Anterior cingulate cortex (tissue), 58 donors: ENCODE measurements at places on chromosomes 16 and 17.
A peak's percentile ranks its signal among the peaks of the same experiment; 100 is the strongest.

GRCh38 chr17:78555746-78556401 is 21.3 kb downstream of the DNAH17 start:
- no peak for DNase-seq

GRCh38 chr17:67891481-67892119 is 66.3 kb downstream of the BPTF start:
- peak; percentile 20 for DNase-seq

DNA sequence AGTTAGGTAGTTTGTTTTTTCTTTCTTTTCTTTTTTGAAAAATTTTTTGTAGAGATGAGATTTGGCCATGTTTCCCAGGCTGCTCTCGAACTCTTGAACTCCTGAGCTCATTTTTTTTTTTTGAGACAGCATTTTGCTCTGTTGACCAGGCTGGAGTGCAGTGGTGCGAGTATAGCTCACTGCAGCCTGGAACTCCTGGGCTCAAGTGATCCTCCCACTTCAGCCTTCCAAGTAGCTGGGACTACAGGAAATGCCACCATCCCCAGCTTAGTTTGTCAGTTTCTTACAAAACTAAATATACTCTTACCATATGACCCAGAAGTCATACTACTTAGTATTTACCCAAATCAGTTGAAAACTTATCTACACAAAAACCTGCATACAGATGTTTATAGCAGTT is 14.4 kb upstream of the FBXO47 start:
- DNase-seq: no peak

- DNase-seq: peak; percentile 50
These were observed 17.9 kb downstream of the LIG3 start for GRCh38 chr17:34998205-34998604.

GRCh38 chr17:43814026-43814425 is 18.9 kb downstream of the MPP3 start:
- DNase-seq: no peak

DNA sequence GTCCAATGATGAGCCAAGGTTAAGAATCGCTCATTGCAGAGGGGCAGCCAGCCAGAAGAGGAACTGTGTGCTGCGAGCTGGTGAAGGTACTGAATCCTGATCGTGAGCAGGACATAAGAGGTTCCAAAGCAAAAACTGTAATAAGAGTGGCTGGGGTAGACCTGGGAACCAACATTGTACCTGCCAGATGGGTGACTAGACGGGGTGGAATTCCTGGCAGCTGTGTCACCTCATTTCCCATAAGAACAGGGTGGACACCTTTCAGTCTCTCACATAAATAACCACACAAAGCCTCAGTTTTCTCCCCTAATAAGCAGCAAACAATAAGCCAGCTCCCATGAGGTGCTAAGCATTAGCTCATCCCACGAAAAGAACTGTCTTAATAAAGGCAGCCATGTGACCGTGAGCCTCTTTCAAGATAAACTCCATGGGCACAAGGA is 290.3 kb downstream of the SOX9 start:
- DNase-seq: no peak

DNA sequence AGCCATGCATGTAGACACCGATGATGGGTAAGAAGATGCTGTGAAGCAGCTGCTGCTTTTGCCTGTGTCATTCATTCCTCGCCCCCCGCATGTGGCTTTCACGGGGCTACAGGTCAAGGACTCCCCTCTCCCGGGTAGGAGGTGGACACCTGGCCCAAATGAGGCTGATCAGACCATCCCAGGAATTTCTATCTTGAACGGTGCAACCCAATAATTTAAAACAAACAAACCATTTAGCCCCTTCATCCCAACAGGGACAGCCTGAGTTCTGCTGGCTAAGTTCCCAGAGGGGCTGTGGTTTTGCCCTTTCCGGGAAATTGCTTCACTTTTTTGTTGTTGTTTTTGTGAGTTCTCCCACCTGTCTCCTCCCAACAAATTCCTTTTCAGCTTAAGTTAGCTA is 137.7 kb upstream of the CDH5 start:
- no peak for DNase-seq

GRCh38 chr16:28162326-28162877 is 49.4 kb downstream of the XPO6 start:
- DNase-seq: no peak

GRCh38 chr16:85571813-85572619 is 41.1 kb upstream of the GSE1 start:
- no peak for DNase-seq

DNA sequence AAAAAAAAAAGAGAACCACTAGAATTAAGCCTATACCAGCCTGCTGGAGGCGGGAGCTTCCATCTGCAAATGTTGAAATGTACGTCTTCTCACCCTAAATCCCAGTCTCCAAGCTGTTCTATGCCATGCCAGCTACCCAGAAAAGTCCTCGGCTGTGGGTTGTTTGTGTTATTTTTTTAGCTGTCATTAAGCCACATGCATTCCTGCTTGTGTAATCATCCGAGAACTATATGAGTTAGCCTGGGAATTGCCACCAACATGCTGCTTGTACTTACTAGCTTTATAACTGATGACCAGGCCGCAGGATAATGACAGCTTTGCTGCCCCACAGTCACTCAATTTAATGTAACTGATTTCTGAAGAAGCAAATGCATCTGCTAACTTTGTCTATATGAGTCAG is 313.9 kb upstream of the SALL1 start:
- no peak for DNase-seq

- no peak for DNase-seq
These were observed 338.7 kb downstream of the GRIN2A start for GRCh38 chr16:9843424-9844018.

DNA sequence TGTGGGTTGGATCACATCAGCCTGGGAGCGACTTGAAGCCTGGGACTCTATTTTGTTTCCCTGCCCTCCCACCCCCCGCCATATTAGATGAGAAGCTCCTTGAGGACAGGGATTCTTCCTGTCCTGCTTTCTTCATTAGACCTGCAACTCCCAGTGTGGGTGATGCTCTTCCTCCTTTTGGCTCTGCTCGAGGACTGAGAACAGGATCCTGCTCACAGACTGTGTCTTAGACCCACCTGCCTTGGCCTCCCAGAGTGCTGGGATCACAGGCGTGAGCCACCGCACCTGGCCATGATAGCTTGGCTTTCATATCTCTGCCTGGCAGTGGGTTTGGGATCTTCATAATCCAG is 21.5 kb upstream of the TNS4 start:
- DNase-seq: no peak

DNA sequence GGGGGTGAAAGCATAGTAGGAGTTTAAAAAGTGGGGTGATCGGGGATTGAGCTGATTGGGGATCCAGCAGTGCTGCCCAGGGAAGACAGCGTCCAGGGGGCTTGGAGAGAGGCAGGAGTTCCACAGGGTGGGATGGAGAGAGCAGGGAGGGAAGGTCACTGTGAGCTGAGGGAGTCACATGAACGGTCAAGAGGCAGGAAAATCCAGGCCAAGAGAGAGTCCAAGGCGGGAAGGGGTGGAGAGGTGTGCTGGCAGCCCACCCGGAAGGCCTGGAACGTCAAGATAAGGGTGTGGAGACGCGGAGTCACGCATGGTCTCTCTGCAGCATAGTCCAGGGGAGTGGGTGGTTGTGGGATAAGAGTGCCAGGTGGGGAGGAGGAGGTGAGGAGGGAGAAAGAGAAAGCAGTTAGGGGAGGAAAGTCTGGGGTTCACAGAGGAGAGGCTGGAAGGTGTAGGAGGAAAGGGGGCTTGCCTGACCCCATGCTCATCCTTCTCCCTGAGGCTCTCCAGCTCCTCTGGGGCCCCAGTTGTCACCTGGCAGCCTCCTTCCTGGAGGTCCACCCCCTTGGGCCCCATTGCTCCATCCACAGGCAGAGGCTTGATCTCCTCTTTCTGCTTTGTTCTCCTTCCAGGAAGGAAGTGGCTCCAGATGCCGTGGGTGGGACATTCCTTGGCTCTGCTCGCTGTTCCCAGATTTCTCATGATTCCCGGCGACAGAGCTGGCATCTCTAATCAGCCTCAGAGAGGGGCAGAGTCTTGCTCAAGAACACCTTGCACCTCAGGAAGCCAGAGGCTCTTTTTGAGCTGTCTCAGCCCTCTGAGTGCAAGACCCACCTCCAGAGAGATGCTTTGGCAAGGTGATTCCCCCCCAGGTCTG is 28.7 kb downstream of the CCR7 start:
- DNase-seq: no peak

DNA sequence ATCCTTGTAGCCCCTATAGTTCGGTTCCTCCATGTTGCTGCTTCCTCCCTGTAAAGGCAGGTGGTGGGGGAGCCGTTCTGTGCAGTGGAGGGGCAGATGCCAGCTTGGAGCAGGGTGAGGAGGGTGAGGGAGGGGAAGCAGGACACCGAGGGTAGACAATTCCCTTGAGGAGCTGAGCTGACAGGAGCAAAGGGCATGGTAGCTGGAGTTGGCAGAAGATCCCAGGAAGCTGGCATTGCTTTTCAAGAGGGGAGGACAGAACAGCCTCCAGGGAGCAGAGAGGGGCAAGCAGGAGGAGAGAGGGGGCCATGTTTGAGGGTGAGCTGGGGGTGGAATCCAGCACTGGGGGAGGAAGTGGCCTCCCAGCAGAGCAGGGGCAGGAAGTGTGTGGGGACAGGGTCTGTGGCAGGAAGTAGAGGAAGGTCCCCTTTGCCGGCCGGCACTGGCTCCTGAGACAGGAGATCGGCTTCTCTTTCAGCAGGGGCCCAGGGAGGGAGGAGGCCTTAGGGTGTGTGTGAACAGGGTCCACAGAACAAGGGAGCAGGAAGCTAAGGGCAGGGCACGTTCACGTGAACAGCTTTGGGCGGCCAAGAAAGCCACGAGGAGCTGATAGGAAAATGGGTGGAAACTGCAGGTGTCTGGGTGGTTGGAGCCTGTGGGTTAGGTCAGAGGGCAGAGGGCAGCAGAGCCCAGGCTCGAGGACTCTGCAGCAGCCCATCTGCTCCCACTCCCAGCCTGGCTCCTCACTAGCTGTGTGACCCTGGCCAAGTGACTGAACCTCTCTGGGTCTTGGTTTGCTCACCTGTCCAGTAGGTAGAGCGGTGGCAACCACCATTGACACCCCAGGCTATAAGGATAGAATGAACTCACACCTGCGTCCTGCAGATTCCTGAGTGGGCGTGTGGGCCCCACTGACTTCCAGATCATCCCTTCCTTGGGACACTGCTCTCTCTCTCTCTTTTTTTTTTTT is 17.5 kb upstream of the SPNS2 start:
- DNase-seq: no peak

DNA sequence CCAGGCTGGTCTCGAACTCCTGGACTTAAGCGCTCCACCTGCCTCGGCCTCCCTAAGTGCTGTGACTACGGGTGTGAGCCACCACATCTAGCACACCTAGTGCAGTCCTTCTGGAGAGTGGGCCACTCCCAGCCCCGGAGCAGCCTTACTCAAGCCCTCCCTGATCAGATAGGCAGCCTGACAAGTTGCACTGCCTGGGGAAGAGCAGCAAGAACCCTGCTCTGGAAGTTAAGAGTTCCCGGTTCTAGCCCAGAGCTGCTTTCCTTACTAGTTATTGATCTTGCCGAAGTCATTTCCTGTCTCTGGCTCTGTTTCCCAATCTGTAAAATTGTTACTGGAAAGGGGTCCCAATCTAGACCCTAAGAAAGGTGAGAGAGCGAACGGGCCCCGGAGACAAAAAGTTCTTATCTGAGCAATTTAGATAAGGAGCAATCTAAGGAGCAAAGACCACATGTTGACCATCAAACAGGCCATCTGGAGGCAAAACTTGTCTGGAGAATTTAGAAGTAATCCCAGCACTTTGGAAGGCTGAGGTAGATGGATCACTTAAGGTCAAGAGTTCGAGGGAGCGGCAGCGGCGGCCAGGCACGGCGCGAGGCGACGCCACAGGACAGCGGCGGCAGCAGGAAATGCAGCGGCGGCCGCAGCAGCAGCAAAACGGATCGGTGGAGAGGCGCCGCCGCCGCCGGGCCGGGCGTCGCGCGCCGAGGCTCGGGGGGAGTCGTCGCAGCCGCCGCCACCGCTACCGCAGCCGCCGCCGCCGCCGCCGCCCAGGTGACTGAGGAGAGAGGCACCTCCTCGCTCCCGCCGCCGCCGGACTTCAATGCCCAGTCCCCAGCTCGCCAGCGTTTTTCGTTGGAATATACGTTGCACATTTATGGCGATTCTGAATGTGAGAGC is 4.3 kb upstream of the NAGLU start:
- DNase-seq: no peak

GRCh38 chr16:50303041-50303604 is 36.8 kb downstream of the ADCY7 start:
- DNase-seq: no peak

- DNase-seq: peak; percentile 27
These were observed 376.3 kb downstream of the CNTNAP4 start for GRCh38 chr16:76653390-76654026.

- DNase-seq: no peak
These were observed 83.1 kb downstream of the CCDC182 start for GRCh38 chr17:57662041-57662440.

- no peak for DNase-seq
These were observed 68.1 kb upstream of the TMEM132E start for GRCh38 chr17:34511265-34511664.

DNA sequence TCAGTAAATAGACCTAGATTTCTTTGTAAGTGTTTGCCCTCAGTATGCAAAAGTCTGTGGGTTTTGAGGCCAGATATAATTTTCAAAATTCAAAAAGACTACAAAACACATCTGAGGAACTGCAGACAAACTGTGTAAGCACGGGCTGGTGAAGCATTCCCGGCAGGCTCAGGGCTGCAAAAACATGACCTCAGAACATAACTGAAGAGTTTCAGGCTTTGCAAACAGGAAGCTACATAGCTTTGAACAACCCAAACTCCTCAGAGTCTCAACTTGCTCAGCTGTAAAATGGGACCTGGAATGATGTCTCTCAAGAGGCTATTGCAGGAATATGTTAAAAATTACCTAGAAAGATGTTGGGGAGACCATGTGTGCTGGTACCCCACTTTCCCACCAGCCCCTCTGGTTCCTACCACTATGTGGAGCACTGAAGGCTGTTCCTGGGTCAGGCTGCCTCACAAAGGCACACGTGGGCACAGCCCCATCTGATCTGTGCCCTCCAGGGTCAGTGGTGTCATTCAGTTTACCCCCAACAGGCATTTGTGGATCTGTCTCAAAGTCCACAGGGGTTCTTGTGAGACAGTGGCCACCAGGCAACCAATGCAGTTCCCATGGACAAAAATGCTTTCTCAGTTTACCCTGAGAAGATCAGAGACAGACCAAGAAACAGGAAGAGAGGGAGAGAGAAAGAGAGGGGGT is 72.9 kb downstream of the CREBBP start:
- DNase-seq: no peak

DNA sequence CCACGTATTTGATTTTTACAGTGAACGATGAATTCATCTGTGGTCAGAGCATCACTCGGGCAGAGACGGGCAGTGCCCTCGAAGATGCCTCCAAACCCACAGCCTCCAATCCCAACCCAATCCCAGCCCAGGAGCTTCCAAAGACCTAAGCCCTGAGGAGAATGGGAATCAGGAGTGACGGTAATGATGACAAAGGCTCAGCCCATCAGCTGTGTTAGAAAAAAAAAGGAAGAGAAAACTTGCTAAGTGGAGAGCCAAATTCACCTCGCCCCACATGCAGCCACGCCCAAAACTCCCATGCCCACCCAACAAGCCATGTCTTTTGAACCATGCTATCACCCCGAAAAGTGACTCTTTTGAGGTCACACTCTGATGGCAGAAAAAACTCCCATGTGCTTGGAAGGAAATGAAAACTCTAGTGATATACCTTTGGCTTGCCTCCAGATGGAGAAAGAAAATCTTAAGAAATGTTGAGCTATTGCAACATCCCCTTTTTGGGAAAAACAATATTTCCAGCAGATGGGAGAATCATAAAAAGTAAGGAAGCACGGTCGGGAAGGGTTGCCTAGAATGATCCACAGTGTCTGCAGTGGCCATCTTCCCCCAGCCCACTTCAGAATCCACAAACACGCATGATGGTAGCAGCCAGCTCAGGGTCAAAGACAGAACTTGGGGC is 37.7 kb downstream of the XYLT1 start:
- no peak for DNase-seq
